ENCODE measurements at places on chromosomes 5 and 9. TPM values are rescaled to one million over a fixed set of nuclear protein-coding genes. Genes with fewer than 3 reads are reported as not detected.

Gene ADGRD2
- total RNA-seq = not detected

Gene FGFR4
- total RNA-seq = 1.7 TPM

Gene IL31RA
- total RNA-seq = 1.4 TPM

Gene FOXD4L4
- total RNA-seq = not detected

Gene RNF183
- not detected for total RNA-seq

Gene CARTPT
- total RNA-seq = not detected

Gene ECSCR
- 547 TPM for total RNA-seq

Gene SPINK7
- total RNA-seq = not detected

Gene PCDHGA7
- total RNA-seq = 0.80 TPM

All from mammary microvascular endothelial cell (primary cell).